Thymus (tissue), 14 donors: ENCODE measurements at places on chromosomes 13 and 19. TPM values are rescaled to one million over a fixed set of nuclear protein-coding genes. Genes with fewer than 3 reads are reported as not detected.

Gene DACT3
- total RNA-seq: 1.2 TPM

Gene RGS9BP
- total RNA-seq: 0.76 TPM

Gene F10
- total RNA-seq: 2.7 TPM

Gene WASF3
- 0.42 TPM for total RNA-seq

Gene ZNF563
- total RNA-seq: 6.5 TPM

Gene SCN1B
- 0.28 TPM for total RNA-seq

Gene AP1M2
- total RNA-seq: 4.8 TPM

Gene BTBD2
- 18.0 TPM for total RNA-seq
